Hematopoietic multipotent progenitor cell treated with erythropoietin and hydrocortisone succinate and interleukin-3 and kit ligand, for 15 days (in vitro differentiated cells): ENCODE measurements at places on chromosomes 1 and 21.

DNA sequence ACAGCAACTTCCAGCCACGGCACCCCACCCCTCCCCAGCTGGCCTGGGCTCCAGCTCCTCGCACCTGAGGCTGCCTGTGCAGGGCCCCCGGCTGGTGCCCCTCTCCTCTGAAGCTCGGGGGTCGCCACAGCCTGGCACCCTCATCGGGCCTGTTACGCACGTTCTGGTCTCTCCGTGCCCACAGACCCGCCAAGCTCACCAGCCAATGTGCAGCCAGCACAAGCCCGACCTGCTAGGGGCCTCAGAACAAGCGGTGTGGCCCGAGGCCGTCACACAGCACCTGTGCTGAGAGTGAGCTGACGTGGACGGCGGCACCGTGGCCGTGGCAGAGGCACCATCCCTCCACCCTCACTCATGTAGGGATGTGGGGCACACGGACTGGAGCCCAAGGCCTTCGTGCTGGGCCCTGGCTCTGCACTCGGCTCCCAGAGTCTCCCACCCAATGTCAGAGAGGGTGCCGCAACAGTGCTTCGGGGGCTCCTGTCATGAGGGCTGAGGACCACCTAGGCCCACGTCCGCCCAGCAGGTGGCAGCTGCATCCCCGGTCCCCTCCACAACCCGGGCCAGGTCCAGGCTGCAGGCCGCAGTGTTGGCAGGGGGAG is 4.4 kb upstream of the SAMD11 start:
- DNase-seq, result no peak

DNA sequence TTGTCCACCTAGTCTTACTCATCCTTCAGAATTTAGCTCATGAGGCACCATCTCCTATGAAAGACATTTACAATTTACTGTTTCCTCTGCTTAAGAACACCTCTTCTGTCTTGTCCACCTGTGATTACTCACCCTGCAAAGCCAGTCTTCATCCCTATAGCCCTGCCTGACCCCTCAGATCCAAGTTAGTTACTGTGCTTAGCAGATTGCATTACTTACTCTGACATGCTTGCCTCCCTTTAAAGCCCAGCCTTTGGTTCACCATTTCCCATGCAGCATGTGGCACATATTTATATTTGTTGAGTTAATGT is 60.9 kb upstream of the VCAM1 start:
- no peak for DNase-seq

DNA sequence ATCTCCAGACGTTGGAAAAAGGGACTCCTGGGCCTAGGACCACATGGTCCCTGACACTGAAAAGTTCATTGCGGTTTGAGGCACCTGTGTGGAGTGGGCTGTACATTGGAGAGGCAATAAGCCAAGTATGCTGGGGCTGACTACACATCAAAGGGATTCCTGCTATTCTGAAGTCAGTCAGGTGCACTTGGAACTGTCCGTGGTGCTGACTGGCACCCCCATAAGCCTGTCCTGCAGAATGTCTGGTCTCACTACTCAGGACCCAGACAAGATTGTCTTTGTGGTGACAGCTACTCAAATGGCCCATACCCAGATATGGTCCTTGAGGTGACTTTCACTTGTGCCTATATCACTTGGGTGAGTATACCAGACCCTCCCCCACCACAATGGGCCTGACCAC is 150.6 kb downstream of the RWDD3 start:
- DNase-seq, result no peak

DNA sequence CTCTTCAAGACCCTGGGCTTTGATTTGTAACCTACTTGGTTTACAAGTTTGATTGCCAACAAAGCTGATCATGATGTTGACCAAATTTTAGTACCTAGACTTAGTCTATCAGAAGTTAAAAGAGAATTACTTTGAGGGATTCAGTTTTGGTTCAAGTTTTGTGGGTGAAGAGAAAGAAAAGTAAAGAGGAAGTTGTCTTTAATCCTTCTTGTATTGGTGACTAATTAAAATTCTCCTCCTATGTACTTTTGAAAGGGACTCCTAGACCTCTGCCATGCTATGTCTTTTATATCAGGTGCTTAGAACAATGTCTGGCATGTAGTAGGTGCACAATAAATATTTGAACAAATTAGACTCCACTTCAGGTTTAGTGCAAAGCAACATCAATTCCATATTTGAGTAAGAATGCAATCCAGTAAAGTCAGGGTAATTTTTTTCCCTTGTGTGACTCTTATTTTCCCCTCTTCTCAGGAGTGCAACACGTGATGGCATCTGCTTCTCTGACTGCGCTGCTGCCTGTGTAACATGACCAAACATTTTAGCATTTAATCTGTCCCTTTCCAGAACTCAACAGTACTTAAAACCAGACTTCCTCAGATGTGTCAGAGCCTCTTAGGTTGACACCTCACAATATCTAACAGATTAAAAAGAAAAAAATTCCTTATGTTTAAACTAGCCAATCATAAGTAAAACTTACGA is 41.1 kb upstream of the KCNQ4 start:
- no peak for DNase-seq

- no peak for DNase-seq
These were observed 5.3 kb downstream of the OR2T6 start for GRCh38 chr1:248380854-248381253.

DNA sequence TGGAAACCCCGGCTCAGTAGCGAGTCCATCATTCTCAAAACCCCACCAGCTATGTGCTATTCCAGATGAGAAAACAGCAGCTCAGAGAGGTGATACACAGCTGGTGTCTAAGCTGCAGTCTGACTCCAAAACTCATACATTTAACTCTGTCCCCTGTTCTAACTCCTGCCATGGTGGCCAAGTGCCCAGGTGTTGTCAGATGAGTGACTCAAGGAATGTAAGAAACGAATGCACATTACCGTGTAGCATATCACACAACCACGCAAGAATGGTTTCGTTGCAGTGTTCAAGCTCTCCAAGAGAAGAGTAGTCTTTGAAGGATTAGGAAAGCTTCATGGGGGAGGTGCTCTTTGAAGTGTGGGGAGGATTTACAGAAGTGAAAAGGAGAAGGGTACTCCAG is 4.7 kb upstream of the XKR8 start:
- no peak for DNase-seq

- DNase-seq, result no peak
These were observed 18.6 kb downstream of the ABCG1 start for GRCh38 chr21:42237577-42237976.

- no peak for DNase-seq
These were observed 15.1 kb downstream of the ZBTB17 start for GRCh38 chr1:15960808-15961207.

- DNase-seq, result no peak
These were observed 62.8 kb downstream of the OVGP1 start for GRCh38 chr1:111364690-111365089.

- DNase-seq, result no peak
These were observed 48.4 kb upstream of the ZBTB18 start for GRCh38 chr1:244002721-244003120.

GRCh38 chr1:58781541-58782177 is 2.2 kb downstream of the JUN start:
- peak; percentile 31 for DNase-seq

DNA sequence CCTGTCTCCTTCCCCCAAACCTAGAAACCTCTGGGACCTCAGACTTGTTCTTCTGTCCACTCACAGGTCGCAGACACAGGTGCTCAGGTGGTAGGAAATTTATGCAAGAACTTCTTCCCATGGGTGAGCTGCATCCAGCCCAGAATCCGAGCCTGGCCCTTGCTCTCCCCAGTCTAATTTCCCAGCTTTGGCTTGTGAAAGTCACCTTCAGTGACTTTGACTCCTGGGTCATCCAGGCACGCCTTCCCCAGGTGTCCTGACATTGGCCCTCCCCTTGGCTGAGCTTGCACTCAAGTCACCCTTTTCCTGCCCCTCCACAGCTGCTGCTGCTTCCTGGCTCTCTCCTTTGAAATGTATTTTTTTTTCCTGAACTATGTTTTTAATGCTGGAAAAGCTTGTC is 6.6 kb downstream of the IPO13 start:
- no peak for DNase-seq

GRCh38 chr1:243495442-243496186 is 239.8 kb downstream of the SDCCAG8 start:
- no peak for DNase-seq

GRCh38 chr1:15690317-15690716 is 6.2 kb downstream of the PLEKHM2 start:
- no peak for DNase-seq

GRCh38 chr1:240621249-240621648 is 9.3 kb upstream of the GREM2 start:
- no peak for DNase-seq

DNA sequence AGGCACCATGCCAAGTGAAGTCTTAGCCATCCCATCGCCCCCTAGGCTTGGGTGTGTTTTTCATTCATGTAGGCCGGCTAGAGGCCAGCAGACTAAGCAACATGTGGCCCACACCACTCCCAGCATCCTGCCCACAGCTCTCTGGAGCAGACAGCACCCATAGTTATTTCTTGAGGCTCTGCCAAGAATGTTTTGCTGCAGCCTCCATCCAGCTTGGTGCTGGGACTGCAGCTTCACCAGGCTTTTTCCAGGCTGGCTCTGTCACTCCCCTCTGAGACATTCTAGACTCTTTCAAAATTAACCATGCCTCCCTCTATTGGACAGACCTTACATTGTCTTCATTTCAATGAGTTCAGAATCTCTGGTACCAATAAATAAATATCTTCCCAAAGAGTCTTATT is 104.2 kb downstream of the DUSP10 start:
- no peak for DNase-seq

GRCh38 chr1:240193679-240194078 is 102.0 kb downstream of the FMN2 start:
- no peak for DNase-seq

GRCh38 chr1:65092691-65093090 is 55.3 kb upstream of the AK4 start:
- no peak for DNase-seq

GRCh38 chr1:240811256-240811655 is 199.3 kb upstream of the GREM2 start:
- DNase-seq, result no peak

GRCh38 chr1:79711001-79711431 is 704.5 kb upstream of the ADGRL4 start:
- DNase-seq, result no peak

- DNase-seq, result no peak
These were observed 8.8 kb downstream of the PRXL2B start for GRCh38 chr1:2595261-2595811.

DNA sequence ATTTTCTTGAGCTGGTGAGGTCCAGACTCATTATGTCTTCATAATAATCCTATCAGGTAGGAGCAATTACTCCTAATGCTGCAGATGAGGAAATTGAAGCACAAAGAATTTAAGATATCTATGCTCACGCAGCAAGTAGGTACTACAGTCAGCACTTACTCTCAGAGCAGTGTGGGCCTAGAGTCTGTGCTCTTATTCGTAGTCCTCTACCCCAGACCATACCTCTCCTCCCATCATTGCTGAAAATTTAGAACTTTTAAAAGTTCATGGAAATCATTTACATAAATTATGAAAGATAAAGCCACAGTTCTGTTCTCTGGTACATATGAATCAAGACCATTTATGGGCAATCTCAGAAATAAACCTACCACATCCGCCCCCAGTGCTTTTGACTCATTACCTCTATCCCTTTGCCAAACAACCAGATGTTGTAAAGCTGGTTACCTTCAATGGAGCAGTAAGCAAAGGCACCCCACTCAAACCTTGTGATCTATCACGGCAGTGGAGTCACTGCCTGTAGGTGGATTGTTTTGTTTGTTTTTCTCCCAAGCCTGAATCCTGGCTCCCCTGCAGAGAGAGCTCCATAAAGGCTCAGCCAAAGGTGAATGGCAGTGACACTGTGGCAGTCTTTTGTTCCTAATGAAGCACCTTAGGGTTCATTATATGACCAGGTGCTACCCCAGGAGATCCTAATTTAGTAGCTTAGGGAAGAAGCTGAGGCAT is 20.9 kb upstream of the MAN1A2 start:
- DNase-seq, result no peak

DNA sequence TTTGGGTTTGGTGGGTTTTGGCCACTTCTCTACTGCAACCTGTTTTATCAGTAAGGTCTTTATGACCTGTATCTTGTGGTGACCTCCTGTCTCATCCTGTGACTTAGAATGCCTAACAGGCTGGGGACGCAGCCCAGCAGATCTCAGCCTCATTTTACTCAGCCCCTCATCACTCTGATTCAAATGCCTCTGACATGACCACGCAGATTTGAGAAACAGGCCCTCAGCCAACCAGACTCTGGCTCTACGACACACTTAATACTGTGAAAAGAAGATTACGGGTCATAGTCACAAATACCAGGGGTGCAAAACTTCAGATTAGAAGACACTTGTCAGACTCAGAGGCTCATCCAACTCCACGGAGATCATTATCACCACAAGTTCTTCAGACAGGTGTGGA is 28.3 kb upstream of the KIF26B start:
- no peak for DNase-seq

DNA sequence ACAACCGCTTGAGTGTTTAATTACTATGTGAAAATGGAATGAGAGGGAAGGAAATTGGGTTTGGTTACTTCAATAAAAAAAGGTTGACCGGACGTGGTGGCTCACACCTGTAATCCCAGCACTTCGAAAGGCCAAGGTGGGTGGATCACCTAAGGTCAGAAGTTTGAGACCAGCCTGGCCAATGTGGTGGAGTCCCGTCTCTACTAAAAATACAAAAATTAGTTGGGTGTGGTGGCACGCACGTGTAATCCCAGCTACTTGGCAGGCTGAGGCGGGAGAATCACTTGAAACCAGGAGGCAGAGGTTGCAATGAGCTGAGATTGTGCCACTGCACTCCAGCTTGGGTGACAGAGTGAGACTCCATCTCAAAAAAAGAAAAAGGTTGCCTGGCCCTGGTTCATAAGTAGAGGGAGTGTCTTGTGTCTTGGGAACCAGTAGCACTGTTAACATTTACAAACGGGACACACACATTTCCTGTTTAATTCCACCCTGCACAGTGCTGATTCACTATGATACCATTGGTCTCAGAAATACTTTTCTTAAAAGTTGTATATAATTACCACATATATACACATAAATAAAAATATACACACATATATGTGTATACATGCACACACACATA is 27.6 kb upstream of the CLDN14 start:
- DNase-seq, result no peak

DNA sequence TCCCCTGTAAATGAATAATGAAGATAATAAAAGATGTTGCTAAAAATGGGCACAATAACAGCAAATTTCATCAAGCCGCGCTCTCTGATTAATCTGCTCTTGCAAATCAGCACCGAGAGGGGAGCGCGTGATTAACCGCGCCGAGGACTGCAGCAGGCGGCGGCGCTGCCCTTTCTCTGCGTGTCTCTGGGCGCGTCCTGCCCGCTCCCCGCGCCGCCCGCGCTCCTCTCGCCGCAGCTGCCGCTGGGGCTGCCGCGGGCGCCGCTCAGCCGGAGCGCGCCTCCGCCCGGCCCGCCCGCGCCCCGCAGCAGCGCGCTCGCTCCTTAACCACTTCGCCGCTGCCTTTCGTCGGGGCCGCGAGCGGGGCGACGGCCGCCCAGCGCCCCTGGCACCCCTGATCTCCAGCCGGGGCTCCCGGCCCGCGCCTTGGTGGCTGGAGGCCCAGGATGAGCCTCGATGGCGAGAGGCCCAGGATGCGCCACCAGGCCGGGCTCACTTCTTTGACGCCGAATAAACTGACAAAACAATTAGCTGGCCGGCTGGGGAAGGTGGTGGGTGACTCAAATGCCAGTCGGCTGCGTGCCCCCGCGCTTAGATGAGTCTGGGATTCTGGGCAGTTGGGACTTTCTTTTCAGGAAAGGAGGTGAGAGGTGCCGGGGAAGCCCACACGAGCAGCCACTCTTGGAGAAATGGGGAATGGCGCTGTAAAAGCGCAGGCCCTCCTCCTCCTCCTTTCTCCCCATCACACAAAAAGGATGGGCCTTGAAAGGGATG is 221.4 kb upstream of the PKN2 start:
- DNase-seq, result no peak
